ENCODE measurements at places on chromosomes 13 and 19.

- no peak for DNase-seq
Observed at GRCh38 chr13:26558987-26559386, 1.5 kb downstream of the WASF3 start.

DNA sequence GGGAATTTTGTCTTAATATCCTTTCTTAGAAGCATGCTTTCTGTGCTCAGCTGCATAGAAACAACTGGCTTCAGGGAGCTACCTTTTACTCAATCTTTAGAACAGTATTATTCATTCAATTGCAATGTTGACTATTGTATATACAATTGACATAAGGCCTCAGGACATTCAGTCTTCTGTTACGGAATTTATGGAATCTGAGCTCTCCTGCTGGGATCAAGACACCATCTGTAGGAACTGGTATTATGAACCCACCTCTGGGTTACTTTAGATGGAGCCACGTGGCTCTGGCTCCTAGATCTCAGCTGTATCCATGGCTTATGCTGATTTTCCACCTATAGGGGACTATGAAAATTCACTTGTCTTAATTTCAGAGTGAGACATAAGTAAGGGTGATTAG is 716.2 kb upstream of the GPC6 start:
- no peak for DNase-seq

DNA sequence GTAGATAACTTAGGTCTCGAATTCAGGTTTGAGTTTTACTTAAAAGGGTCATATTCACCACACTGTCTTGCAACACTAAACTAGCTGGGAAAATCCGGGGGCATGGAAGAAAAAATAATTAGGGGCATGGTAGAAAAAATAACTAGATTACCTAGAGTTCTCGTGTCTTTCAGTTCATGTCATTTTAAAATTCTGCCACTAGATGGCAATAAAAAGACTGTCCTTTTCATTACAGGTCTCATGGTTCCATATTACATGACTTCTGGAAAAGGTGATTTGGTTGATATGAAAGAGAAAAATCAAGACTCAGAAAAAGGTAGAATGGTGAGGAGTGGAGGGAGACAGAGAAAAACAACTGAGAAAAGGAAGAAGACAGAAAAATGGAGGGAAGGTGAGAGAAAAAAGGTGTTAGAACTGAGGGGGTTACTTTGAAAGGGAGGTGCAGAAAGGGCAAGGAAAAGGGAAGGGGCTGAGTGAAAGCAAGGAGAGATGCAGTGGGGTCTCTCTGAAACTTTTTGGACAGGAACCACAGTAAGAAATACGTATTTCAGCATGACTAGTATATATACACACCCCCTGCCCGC is 299.0 kb downstream of the KLF12 start:
- no peak for DNase-seq

DNA sequence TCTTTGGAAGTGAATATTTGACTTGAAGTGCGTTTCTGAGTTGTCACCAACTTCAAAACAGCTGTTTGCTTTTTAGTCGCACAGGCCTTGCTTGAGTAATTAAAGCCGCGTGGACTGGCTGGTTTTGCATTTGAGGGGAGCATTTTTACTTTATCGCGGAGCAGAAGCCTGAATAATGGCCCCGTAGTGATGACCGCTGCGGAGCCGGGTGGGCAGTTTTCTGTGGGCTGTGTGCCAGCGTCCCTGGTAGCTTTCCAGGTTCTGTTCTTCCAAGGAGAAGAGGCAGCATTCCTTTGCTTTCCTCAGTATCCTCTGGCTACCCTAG is 1.1 kb downstream of the NAA16 start:
- no peak for DNase-seq

DNA sequence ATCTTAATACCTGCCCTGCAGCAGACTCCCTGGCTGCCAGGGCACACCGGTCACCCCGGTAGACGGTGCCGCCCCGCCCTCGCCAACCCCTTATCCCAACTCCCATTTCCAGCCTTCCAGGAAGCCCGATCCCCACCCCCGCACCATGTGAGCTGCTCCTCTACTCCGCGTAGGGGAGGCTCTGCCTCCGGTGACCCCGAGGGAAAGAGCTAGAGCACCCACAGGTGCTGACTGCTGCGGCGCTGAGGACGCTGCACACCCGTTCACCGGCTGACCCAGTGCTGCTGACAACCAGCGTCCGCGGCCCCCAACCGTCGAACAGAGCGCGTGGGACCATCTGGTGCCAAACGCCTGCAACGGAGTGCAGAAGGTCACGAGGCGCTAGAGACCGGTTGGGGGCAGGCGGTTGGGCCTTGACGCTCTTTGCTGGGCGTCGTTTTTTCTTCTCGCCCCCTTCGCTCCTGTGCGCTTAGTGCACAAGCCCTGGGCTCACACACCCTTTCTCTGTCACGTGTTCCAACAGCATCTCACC is 59.6 kb upstream of the ZNF599 start:
- DNase-seq: no peak

DNA sequence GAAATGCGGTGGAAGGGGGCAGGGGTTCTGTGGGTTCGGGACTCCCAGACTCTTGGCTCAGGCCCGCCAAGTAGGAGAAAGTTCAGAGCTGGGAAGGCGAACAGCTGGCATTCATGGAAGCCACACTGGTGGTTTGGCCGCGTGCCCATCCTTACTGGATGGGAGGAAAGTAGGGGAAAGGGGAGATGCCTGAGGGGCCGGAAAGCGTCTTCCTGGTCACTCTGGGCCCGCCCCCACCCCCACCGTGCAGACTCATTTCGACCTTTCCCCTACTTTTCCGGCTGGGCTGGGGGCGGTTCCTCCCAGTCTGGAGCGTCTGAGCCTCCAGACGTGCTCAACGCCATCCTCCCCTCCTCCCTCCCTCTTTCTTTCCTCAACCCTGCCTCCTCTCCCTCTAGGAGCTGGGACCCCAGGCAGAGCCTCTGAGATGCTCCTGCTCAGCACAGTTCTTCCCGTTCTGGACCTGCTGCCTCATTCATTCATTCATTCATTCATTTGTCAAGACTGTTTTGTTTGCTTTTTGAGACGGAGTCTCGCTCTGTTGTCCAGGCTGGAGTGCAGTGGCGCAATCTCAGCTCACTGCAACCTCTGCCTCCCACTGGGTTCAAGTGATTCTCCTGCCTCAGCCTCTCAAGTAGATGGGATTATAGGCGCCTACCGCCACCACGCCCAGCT is 3.5 kb downstream of the ANGPTL4 start:
- DNase-seq: no peak

- DNase-seq: peak; percentile 17
Observed at GRCh38 chr19:38049105-38049649, 142.2 kb downstream of the SIPA1L3 start.
